Activated CD4-positive, alpha-beta T cell treated with anti-CD3 and anti-CD28 coated beads, Interleukin-2, amount 10 ng/mL, durations not matched to agents 24 days and 14 days (primary cell): ENCODE measurements at places on chromosomes 1 and 21. TPM values are rescaled to one million over a fixed set of nuclear protein-coding genes. Genes with fewer than 3 reads are reported as not detected.

OR2T11 gene
- not detected in 2 replicates for total RNA-seq

ITLN2 gene
- total RNA-seq, result not detected in 2 replicates

DNA sequence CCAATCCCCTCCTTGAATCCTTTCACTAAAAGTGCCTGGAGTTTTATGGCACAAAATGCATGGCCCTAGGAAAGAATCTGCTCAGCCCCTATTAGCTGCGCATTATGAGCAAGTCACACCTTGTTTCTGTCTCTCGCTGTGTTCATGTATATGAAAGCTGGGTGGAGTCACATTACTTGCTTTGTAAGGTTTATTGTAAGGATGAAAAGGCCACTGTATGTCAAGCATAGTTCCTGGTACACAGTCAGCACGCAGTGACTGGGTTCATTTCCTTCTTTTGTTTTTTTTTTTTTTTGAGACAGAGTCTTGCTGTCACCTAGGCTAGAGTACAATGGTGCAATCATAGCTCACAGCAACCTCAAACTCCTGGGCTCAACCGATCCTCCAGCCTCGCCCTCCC is 6.7 kb upstream of the SLC9A1 start:
- H3K4me3 ChIP-seq, result no peak overlapping the region
- H3K27me3 ChIP-seq, result no peaks in the 10 kb centered on the region
- peak; percentile 71 for DNase-seq
- H3K36me3 ChIP-seq, result no peaks in the 10 kb centered on the region
- peak overlapping the region; percentile 71 for H3K27ac ChIP-seq

DNA sequence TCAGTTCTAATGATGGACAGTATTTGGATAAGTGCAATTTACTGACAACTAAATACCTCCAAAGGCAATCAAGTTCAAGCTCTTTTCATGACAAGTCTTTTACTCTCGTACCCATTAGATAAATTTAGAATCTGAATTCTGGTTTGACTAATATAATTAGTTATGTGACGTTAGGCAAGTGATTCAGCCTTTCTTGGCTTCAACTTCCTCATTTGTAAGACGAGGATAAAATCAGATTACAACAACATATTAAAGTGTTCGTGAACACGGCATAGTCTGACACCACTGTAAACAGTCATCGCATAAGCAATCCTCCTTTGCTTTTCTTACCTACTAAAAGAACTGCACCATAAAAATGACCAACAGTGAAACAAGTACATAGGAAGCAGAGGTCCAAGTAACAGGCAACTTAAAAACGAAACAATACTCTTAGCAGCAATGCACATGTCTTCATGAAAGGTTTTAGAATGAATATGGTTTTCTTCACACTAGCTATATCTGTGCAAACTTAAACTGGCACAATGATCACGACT is 25.7 kb downstream of the COA6 start:
- H3K36me3 ChIP-seq, result peaks cover 40% of the 10 kb centered on the region
- peak; percentile 64 for DNase-seq
- H3K27me3 ChIP-seq, result no peaks in the 10 kb centered on the region
- peak overlapping the region; percentile 84 for H3K27ac ChIP-seq
- H3K4me3 ChIP-seq, result peak overlapping the region; percentile 76
- peaks cover 43% of the 10 kb centered on the region for H3K4me1 ChIP-seq

GRCh38 chr1:233448109-233448689 is 120.7 kb downstream of the MAP3K21 start:
- H3K4me3 ChIP-seq, result no peak overlapping the region
- H3K27me3 ChIP-seq, result peaks cover 14% of the 10 kb centered on the region
- no peaks in the 10 kb centered on the region for H3K4me1 ChIP-seq
- H3K36me3 ChIP-seq, result no peaks in the 10 kb centered on the region
- no peak for DNase-seq

DNA sequence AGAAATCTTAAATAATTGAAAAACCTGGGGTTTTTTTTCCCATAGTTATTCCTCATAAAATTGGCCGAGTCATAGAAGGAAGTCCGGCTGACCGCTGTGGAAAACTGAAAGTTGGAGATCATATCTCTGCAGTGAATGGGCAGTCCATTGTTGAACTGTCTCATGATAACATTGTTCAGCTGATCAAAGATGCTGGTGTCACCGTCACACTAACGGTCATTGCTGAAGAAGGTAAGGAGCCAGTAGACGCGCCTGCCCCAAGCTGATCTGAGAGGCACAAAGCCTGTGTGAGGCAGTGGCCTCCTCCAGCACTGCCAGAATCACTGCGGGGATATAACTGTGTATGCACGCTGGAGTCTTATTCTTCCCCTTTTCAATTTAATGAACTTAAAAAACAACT is 100.3 kb downstream of the PHTF1 start:
- no peak for DNase-seq
- H3K36me3 ChIP-seq, result no peaks in the 10 kb centered on the region
- H3K27ac ChIP-seq, result no peak overlapping the region

ZSCAN20 gene
- 2.0 and 2.8 TPM in 2 replicates for total RNA-seq

DNA sequence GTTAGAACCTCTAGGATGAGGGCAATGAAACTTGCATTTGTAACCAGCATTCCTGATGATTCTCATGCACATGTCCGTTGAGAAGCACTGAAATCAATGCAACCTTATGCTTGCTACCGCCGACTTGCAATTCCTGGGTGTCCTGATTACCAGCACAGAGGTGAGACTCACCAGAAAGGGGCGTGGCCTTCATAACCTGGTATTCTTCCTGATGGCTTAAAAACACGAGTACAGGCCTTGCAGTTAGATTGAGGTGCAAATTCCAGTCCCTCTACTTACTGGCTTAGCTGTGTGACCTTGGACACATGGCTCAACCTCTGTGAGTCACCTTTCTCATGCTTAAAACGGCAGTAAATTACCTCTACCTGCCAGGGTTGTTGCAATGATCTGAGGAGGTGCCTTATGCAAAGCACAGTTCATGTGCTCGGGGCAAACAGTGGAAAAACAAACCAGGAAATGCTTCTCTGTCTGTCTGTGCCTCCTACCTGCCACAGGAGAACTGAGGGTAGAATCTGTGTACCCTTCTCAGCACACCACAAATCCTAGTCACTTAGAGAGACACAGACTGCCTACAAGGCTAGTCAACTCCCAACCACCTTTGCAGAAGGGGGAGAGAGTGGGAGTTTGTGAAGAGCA is 39.1 kb upstream of the ECE1 start:
- H3K4me3 ChIP-seq, result peak overlapping the region; percentile 45
- H3K27me3 ChIP-seq, result no peaks in the 10 kb centered on the region
- H3K27ac ChIP-seq, result peak overlapping the region; percentile 86
- H3K36me3 ChIP-seq, result peaks cover 39% of the 10 kb centered on the region
- H3K4me1 ChIP-seq, result peaks cover 77% of the 10 kb centered on the region
- DNase-seq, result peak; percentile 79

RHD gene
- not detected in 2 replicates for total RNA-seq
